HTR-8/SVneo (cell line): ENCODE measurements at places on chromosomes 1 and 21.

GRCh38 chr1:199696225-199696624 is 331.3 kb upstream of the NR5A2 start:
- DNase-seq = no peak

GRCh38 chr1:177914603-177915002 is 55.3 kb downstream of the SEC16B start:
- no peak for DNase-seq

- DNase-seq = peak; percentile 59
Measured at GRCh38 chr1:16013220-16013907, 4.5 kb downstream of the HSPB7 start.

DNA sequence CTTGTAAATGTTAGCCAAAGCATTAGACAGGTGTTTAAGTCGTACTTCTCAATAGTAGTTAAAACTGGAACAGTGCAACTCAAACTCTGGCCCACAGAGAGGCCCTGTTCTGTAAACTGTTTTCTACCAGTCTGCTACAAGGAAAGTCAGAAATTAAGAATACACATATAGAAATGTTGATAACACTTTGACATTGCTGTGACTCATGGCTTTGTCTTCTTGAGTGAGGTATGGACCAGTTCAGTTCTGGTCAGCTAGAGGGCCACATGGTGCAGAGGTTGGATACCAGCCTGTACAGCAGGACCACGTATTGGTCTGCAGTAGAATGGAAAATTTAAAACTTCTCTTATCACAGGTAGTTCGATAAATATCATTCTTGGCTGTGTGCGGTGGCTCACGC is 22.3 kb downstream of the ZBTB8B start:
- no peak for DNase-seq

- DNase-seq = peak; percentile 61
Measured at GRCh38 chr1:38138498-38139233, 92.1 kb upstream of the POU3F1 start.

- DNase-seq = no peak
Measured at GRCh38 chr21:32475162-32475812, 62.8 kb downstream of the EVA1C start.

GRCh38 chr1:225763716-225764548 is 13.7 kb upstream of the SRP9 start:
- DNase-seq = no peak

DNA sequence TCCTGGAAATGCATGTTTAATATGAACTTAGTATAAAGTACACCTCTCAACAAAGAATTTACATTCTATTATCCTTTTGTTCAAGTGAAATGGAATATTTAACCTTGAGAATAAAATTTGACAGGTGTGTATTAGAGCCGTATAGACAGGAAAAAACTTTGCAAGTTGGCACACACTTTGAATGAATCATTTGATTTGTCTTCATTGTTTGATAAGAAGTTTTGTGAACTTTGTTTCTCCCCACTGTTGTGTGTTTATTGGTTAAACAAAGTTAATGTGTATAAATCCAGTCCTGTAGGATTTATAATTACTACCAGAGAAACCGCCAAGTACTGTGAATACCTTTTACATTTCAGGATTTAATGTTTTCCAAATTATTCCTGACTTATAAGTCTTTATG is 2.0 kb downstream of the SYDE2 start:
- DNase-seq = no peak

DNA sequence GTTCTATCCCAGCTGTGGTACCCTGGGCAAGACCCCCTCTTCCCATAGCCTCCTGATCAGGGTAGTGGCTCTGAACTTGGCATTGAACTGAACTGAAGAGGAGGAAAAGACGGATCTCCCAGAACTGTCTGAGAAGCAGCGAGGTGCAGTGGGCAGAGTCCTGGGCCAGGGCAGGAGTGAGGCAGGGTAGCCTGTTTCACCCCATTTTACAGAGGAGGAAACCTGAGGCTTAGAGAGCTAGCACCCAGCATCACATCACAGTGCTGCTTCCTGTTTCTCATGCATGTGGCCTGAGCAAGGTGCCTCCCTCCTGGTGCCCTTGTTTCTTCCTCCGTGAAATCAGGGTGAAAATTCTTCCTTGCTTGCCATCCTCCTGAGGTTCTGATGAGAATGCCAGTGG is 17.1 kb downstream of the ZNF362 start:
- no peak for DNase-seq

DNA sequence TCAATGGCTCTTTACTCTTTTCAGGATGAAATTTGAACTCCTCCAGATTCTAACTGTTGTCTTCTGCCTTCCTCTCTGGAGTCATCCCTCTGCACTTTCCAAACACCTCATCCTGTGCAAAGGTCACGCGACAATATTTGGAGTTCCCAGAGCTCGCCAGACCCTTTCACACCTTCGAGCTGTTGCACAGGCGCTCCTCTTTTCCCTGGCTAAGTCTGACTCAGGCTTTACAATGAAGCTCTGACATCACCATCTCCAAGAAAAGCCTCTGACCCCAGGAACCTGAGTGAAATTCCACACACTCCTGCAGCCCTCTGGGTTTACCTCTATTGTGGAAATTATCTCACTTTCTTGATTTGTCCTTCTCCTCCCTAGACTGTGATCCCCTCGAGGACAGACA is 270.3 kb downstream of the RGS7 start:
- DNase-seq = no peak

- DNase-seq = no peak
Measured at GRCh38 chr1:203929741-203930309, 68.4 kb downstream of the SNRPE start.

GRCh38 chr1:13812456-13813397 is 112.7 kb downstream of the PRDM2 start:
- DNase-seq = no peak

DNA sequence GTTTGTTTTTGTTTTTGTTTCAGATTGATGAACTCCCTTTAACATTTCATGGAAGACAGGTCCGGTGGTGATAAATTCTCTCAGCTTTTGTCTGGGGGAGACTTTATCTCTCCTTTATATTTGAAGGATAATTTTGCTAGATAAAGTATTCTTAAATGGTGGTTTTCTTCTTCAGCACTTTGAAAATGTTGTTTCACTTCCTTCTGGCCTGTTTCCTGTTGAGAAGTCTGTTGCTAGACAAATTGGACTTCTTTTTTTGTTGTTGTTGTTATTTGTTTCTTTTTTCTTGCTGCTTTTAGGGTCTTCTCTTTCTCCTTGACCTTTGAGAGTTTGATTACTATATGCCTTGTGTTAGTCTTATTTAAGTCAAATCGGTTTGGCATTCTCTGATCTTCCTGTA is 50.8 kb downstream of the CRP start:
- no peak for DNase-seq

DNA sequence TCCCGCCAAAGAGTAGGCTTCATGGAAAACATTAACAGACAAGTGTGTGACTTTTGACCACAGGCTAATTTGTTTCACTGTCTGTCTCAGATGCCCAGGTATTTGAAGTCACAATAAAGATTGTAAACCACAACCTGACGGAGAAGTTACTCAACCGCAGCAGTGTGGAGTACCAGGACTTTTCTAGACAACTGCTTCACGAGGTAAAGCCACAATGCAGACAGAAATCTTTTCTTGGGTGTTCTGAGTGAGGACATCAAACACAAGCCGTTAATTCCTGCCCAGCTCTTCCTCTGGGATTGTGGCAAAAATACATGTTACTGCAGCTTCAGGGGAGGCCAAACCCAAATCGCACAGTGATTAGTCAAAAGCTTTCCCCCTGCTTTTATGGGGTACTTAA is 31.0 kb downstream of the UMODL1 start:
- no peak for DNase-seq

DNA sequence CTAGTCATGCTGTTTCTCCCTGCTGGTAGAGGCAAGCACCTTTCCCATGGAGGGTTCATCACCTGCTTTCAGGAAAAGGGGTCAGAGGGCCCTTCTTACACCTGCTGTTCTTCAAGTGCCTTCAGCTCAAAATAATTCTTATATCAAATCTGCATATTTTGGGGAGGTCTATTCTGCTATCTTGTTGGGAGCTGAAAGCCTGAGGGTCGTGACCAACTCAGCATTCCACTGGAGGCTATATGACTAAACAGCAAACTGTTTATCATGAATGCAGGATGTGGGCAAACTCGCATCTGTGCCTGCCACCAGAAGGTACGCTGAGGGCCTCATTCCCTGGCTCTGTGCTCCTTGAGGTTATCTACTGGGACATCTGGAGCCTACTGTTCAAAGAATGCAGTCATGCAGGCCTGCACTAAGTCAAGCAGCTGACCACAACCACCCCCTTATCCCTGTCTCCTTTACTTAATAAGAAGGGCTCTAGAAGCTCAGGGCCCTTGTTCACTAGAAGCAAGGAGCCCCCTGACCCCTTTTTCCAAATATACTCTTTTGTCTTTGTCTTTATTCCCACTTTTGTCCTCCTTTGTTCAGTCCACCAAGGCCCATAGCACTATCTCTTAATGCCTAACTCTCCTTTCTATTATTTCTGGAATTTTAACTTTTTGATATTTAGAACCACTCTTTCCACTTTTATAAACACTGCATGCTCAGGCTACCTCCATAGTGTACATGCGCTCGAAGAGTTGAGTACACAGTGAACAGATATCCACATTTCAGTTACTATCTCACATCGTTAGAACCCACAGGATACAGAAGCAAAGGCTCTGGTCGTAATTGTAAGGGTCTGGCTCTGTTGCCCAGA is 4.5 kb upstream of the TRIM17 start:
- no peak for DNase-seq

DNA sequence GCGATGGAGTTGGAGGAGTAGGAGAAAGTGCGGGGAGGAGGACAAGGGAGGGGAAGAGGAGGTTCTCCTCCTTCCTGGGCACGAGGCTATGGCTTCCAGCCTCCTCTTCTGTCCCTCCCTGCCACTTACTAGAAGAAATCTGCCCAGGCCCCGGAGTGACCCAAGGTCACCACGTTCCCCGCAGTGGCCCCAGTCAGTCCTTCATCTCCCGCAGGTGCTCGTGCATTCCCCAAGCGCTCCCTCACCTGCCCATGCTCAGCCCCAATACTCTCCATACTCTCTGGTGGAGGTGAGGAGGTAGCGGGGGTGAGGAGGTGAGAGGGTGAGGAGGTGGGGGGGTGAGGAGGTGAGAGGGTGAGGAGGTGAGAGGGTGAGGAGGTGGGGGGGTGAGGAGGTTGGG is 85.4 kb downstream of the CCDC185 start:
- no peak for DNase-seq

DNA sequence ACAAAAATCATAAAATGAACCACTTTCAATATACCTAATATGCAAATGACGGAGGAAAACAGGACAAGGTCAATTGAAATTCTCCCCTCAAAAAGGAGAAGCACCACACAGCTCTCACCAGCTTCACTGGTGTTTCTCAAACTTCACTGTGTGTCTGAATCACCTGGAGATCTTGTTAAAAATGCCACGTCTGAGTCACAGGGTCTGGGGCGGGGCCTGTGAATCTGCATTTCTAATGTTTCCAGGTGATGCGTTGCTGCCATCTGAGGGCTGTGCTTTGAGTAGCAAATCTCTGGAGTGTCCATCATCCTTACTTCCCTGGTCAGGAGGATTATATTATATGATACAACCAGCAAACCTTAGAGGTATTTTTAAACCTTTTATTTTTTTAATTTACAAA is 9.0 kb downstream of the CLDN19 start:
- DNase-seq = no peak

DNA sequence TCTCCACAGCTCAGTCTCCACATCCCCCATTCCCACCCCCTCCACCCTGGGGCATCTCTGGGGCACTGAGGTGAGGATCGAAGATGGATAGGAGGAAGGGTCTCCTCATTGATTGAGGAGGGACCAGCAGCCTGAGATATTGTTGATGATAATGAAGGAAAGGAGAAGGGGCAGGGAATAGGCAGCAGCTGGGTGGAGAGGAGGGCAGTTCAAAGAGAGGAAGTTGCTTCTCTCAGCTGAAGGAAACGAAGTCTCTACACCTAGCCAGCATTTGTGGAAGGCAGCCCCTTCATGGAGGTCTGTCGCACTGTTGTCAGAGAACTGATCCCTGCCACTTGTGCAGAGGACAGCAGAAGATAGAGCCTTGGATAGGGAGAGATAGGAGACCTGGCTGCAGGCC is 5.7 kb downstream of the KNCN start:
- no peak for DNase-seq

GRCh38 chr1:118504867-118505266 is 319.8 kb upstream of the SPAG17 start:
- DNase-seq = no peak

DNA sequence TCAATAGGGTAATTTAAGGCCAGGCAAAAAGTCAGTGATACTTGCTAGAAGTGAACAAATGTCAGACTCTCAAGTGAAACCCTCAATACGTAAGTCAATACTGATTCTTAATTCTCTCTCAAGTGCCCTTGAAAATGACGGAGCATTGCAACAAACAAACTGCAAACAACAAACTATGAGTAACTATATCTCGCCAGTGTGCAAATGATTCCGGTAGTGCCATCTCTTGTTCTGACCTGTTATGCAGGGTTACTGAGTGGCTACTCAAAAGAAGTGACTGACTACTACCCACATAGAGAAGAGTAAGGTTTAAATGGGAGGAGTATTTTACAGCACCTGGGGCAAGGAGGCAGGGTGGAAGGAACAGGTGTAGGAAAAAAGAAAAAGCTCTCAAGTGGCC is 1.6 kb downstream of the SLC19A2 start:
- no peak for DNase-seq

DNA sequence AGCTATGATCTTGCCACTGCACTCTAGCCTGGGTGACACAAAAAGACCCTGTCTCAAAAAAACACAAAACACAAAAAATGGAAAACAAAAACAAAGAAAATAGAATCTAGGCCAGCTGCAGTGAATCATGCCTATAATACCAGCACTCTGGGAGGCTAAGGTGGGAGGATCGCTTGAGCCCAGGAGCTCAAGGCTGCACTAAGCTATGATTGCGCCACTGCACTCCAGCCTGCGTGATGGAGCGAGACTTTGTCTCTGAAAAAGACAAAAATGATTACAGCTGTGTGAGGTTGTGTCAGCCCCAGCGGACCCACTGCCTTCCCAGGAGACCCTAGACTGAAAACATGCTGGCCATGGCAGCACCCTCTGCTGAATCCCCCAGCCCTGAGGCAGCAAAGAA is 80.2 kb upstream of the ZBTB40 start:
- DNase-seq = no peak

DNA sequence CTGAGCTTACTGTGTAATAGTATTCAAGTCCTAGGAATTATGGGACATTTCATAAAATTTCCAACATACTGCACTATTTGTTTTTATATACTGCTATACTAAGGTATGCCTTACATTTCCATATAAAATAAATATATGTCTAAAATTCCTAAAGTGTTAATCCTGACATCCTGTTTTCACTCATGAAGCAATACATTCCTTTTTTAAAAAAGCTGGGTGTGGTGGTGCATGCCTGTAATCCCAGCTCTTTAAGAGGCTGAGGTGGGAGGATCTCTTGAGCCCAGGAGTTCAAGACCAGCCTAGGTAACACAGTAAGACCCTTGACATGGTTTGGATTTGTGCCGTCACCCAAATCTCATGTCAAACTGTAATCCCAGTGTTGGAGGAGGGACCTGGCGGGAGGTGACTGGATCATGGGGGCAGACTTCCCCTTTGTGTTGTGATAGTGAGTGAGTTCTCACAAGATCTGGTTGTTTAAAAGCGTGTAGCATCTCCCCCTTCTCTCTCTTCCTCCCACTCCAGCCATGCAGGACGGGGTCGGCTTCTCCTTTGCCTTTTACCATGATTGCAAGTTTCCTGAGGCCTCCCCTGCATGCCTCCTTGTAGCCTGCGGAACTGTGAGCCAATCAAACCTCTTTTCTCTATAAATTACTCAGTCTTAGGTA is 5.8 kb downstream of the CDC42BPA start:
- no peak for DNase-seq

GRCh38 chr21:44043613-44044012 is 31.5 kb downstream of the TRAPPC10 start:
- no peak for DNase-seq
